ENCODE measurements at places on chromosomes 16 and 17.

- no peak for DNase-seq
Measured at GRCh38 chr16:5709889-5710288, 612.3 kb upstream of the EEF2KMT start.

DNA sequence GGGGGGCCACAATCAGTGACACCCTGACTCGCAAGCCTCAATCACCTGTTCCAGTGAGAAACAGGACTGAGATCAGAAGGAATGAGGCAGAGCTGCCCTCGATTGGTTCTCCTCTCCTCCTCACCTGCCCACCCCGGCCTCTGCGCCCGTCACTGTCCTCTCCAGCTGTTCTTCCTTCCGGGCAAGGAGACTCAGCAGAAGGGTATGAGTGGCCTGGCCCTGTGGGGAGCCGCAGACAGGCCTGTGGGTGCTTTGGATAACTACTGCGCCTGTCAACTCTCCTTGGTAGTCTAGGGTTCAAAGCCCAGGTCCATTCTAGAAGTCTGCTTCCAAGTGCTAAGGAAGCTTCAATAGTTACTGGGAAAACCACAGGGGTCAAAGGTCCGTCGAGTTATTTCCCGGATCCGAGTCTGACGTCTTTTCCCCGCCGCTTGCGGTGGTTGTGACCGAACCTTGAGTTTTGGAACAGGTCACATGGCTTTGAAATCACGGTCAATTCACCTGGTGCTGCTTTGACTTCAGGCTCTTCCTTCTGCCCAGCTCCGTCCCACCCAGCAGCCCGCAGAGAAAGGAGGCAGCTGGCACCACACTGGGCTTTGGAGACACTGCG is 8.3 kb downstream of the CARD14 start:
- DNase-seq, result no peak

DNA sequence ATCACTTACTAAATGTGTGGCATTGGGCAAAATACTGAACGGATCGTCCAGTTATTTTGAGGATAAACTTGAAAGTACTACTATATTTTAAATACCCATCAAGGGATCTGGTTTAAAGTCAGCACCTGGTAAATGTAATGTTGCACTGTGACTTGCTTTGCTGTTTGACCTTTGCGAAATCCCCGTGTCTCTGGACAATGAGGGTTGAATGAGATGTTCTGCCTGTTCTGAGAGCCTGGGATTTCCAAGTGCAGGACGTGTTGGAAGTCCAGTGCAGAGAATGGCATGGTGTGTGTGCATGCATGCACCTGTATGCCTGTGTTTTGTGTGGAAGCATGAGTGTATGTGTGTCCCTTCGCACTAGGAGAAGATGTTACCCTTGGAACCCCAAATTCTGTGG is 106.6 kb downstream of the N4BP1 start:
- no peak for DNase-seq

DNA sequence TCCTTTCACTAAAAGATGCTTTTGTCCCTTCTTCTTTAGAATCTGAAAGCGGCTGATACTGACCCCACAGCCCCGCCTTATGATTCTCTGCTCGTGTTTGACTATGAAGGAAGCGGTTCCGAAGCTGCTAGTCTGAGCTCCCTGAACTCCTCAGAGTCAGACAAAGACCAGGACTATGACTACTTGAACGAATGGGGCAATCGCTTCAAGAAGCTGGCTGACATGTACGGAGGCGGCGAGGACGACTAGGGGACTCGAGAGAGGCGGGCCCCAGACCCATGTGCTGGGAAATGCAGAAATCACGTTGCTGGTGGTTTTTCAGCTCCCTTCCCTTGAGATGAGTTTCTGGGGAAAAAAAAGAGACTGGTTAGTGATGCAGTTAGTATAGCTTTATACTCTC is 10.1 kb upstream of the TANGO6 start:
- DNase-seq, result no peak

DNA sequence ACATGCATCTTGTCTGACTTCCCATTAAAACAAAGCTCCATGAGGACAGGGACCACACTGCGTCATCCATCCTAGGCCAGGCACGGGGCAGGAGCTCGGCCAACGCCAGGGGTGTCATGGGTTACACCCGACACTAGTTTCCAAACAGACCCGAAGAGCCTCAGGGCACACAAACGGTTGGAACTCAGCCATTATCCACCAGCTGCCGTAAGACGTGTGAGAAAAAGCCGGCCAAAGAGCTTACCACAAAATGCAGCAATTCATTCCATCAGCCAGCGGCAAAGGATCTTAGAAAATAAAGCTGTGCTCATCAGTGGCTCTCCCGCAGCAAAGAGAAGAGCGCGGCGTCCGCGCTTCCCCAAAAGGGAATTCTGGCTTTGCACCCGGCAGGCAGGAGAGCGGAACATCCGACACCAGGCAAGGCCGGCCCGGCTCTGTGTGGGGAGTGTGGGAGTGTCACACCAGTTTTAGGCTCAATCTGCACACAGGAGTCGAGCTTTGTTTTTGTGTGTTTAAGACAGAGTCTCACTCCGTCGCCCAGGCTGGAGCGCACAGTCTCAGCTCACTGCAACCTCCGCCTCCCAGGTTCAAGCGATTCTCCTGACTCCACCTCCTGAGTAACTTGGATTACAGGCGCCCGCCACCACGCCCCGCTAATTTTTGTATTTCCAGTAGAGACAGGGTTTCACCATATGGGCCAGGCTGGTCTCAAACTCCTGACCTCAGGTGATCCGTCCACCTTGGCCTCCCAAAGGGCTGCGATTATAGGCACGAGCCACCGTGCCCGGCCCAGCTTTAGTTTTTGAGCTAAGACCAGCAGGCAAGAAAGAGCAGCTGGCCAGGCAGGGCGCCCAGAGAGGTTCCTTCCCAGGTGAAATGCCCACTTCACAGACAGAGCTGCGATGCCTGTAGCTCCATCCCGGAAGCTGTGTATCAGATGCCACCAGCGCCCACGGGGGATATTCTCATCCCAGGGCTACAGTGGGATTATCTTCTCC is 1.5 kb downstream of the SLC38A8 start:
- DNase-seq, result no peak

DNA sequence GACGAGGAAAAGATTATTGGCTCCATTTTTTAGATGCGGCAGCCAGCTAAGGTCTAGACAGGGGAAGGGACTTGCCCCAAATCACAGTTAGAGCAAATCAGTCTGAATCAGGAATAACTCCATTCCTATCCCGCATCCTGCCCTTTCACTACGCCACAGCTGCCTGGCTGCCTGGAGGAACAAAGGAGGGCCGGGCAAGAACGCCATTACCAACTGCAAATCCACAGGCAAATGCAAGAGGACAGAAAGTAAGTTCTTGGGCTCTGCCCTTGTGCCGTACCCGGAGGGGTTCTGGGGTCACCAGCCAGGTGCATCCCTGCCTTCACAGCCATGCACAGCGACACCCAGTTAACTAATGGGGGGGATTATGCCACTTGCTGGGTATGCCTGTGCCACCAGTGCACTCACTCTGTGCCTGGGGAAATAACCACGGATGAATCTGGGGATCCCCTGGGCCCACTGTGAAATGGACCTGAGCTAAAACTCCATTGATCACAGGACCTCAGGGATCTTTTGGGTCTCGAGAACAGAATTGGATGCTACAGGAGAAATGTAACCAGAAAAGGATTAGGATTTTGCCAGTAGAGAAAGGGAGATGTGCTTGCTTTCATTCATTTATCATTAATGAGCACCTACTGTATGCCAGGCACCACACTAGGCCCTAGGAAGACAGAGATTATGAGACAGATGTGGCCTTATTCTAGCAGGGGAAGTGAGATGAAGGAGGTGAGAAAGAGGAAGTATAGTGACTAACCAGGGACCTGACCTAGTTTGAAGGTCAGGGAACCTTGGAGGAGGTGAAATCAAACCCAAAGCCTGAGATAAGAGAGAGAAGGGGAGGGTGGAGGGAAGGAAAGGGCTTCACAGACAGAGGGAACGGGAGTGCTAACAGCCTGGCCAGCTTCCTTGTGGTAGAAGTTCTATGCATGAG is 17.7 kb downstream of the BCL7C start:
- DNase-seq, result peak; percentile 10

- peak; percentile 42 for DNase-seq
Measured at GRCh38 chr17:55641676-55642081, 81.0 kb downstream of the TMEM100 start.

DNA sequence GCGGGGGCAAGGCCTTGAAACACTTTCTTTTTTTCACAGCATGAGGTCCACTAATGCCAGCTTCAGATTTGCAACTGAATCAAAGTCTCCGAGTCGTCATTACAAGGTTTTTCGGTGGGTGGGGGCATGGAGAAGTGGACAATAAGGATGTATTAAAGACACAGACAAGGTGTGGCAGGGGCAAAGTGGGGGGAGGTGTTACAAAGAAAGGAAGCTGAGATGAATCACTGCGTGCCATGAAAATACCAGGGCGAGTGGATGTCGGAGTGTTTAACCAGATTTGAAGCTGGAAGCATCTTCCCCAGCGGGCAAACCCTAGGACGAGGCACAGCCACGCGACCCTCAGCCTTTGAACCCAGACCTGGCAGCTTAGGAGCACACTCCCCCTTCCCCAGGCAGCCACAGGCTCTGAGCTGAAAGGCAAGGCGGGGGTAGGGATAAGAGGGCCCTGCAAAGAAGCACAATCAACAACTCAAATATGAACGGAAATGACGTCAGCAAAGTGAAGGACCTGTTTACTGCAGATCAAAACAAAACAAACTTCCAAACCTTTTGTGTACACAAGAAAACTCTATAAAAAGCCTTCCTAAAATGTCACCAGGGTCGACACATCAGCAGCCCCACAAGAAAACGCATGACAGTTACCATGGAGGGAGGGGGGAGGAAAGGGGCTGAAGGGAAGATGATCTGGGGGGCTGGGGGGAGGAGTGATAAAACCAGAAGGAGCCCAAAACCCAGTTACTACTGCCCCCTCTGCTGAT is 5.6 kb upstream of the ZFHX3 start:
- DNase-seq, result no peak

GRCh38 chr17:66727634-66728570 is 107.0 kb upstream of the CACNG5 start:
- peak; percentile 33 for DNase-seq

GRCh38 chr17:57892820-57893595 is 43.2 kb upstream of the MRPS23 start:
- no peak for DNase-seq

DNA sequence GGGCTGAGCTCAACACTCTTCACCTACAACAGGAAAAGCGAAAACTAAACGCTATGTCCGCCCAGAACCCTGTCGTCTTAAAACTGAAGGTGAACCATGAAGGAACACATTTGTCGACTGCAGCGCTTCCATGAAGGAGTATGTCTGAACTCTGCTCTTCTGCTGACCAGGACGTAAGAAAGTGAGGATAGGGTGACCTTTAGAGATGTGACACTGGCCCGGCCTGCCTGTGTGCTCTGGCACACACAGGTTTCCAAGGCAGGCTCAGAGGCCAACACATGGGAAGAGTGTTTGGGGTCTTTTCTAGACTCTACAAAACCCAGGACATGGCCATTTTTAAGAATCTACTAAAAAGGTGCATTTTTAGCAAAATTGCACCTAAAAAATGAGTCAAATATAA is 21.1 kb downstream of the MARF1 start:
- no peak for DNase-seq

DNA sequence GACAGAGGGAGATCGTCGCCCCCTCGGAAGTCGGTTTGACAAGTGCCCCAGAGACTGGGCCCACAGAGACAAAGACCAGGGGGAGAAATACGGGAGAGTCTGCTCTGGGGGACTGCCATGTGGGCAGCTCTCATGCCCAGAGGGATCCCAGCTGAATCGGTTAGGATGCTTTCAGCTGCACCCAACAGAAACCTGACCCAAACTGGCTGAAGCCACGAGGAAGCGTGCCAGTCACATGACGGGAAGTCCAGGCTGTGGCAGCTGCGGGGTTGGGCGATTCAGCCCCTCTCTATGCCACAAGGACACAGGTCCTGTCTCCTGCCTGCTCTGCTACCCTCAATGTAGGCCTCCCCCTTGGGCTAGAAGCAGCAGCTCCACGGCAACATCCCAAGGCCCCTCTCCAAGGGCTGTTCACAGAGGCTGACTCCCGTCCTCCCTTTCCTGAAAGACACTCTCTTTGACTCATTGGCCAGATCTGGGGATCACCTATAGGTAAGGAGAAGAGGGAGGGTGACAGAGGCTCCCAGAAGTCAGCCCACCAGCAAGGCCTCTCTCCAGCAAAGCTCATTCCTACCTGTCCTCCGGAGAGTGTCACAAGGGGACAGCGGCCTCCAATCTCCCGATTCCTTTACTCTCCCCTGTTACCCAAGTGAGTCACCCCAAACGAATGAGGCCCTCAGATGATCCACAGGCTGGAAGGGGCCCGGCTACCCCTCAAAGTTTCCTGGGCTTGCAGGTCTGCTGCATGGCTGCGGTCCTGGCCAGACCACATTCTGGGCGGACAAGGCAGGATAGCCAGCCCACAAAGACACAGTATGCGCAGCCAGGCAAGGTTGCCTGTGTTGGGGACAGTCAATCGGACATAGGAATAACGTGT is 75.8 kb downstream of the RBFOX3 start:
- no peak for DNase-seq

All from activated T-cell treated with anti-CD3 and anti-CD28 coated beads, Interleukin-2, amount 50 U/mL, for 72 hours (primary cell).